ENCODE measurements at places on chromosomes 6 and 20. TPM values are rescaled to one million over a fixed set of nuclear protein-coding genes. Genes with fewer than 3 reads are reported as not detected.

DNA sequence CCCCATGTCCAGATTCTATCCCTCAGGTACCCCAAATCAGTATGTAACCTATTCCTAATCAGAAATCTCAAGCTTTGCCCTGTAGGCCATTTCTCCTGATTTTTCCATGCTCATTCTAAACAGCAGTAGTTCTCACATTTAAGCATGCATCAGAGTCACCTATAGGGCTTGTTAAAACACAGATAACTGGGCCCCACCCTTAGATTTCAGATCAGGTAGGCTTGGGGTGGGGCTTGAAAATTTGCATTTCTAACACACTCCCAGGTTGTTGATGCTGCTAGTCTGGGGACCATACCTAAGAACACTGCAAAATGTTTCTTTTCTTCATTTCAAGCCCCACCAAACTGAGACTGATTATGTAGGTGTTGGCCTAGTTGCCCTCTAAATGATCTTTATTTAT is 621.2 kb upstream of the FLRT3 start:
- DNase-seq: no peak

GRCh38 chr6:68636666-68637065 is 1.6 kb downstream of the ADGRB3 start:
- no peak for DNase-seq

DNA sequence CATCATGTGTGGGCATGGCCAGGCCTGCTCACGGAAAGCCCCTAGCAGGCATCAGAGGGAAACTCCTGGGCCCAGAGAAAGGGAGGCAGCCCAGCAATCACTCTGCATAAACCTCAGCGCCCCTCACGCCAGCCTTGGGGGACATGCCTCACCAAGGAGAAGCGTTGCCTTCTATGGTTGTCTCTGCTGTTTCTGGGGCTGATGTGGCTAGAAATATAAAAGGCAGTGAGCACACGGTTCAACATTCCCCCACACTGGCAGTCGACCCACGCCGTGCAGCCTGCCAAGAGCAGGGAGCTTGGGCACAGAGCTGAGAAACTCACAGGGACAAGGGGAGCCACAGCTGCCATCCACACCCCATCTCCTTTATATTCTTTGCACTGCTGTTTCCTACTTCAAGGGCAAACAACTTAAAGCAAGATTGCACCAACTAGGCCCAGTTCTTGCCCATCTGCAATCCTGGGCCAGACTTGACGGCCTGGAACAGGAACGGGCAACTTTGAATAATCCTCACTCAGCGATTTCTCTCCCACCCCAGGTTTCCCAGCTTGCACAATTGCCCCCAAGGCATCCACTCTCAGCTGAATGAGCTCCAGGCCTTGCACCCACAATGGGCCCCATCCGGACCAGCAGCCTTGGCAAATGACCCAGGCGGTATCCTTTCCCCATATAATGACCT is 35.5 kb upstream of the FOXC1 start:
- DNase-seq: no peak

- DNase-seq: no peak
These were observed 137.4 kb upstream of the RNF24 start for GRCh38 chr20:4152696-4153235.

DNA sequence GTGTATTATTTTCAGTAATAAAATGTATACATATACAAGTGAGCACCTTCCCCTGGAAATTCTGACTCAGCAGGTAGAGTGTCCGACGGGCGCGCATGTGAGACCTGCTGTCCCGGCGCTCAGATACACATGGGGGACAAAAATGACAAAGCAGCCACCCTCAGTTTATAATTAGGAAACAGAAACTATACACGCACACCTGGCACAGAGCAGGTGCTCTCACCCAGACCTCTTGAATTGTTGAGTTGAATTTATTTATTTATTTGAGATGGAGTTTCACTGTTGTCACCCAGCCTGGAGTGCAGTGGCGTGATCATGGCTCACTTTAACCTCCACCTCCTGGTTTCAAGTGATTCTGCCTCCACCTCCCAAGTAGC is 180.4 kb downstream of the ZDHHC14 start:
- DNase-seq: no peak

GRCh38 chr6:29723666-29724588 is 693 bp downstream of the HLA-F start:
- no peak for DNase-seq

GRCh38 chr6:79127660-79128059 is 49.6 kb upstream of the PHIP start:
- DNase-seq: no peak

DNA sequence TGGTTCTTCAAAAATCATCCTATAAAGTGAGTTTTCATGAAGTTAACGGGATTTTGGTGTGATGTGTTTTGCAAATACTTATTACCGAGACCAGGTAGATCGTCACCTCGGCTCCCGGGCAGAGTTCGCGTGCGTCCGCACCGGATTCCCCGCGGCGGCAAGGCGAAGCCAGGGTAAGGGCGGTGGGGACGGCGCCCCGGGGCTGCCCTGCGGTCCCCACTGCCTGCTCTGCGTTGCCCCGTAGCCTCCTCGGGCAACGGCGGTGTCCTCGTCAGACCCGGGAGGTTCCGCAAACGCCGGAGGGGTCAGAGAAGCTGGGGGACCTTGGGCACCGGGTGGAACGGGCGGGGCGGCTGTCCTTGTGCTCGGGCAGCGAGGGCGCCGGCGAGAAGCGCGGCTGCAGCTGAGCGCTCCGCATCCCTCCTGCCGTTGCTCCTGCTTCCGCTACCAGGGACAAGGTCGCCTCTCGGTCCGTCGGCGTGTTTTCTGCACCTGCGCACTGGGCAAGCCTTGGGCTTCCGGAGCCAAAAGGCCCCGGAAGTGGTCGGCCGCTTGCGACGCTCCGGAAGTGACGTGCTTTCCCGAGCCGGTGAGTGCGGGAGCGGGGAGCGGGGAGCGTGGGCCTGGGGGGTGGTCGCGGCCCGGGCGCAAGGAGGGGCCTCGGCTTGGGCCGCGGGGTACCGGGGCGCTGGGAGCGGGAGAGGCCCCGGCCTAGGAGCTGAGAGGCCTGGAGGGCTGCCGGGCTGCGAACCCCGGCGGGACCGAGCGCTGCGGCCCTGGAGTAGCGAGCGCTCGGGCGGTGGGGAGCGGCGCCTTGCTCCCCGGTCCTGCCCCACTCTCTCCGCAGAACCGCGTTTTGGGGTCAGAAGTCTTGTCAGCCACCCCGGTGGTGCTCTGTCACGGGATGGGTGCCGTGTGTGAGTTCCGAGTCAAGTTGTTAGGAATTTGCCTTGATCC is at the start of gene MTG2:
Gene MTG2, plus strand, starts transcription at position 560 of the 957 bp plus-strand sequence. CDS start 10,393 bp downstream, outside the sequence.
- peak; percentile 95 for DNase-seq

DNA sequence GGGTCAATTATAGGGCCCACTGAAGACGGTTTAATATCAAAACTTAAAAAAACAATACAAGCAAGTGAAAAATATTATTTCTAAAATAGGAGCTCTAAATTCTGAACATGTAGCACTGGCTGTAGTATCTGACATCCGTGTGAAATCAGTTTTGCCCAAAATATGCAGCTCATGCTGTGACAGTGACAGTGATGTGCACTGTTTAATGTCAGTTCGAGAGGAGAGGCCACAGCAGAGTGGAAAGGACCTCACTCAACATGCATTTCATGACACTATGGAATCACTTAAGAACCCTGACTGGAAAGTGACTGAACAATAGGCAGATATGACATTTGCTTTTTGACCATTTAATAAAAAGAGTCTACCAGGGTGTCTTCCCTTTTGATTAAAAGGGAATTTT is 397.0 kb downstream of the FRK start:
- DNase-seq: no peak

GRCh38 chr6:56671651-56672461 is 29.2 kb upstream of the DST start:
- no peak for DNase-seq

DNA sequence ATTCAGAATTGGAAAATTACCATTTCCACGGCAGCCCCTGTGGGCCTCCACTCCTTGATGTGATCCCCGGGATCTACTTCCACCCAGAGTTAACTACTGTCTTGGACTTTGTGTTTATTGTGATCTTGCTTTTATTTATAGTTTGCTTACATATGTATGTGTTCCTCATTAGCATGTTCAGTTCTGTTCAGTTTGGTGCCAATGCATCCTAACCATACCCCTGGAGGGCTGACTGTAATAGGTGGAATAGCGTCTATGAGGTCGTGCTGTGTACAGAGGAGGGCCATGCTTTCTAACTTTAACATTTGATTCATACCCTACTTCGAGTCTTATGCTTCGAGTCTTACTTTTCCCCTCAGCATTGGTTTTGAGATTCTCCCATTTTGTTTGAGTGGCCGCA is 104.3 kb upstream of the SLC24A3 start:
- DNase-seq: no peak

DNA sequence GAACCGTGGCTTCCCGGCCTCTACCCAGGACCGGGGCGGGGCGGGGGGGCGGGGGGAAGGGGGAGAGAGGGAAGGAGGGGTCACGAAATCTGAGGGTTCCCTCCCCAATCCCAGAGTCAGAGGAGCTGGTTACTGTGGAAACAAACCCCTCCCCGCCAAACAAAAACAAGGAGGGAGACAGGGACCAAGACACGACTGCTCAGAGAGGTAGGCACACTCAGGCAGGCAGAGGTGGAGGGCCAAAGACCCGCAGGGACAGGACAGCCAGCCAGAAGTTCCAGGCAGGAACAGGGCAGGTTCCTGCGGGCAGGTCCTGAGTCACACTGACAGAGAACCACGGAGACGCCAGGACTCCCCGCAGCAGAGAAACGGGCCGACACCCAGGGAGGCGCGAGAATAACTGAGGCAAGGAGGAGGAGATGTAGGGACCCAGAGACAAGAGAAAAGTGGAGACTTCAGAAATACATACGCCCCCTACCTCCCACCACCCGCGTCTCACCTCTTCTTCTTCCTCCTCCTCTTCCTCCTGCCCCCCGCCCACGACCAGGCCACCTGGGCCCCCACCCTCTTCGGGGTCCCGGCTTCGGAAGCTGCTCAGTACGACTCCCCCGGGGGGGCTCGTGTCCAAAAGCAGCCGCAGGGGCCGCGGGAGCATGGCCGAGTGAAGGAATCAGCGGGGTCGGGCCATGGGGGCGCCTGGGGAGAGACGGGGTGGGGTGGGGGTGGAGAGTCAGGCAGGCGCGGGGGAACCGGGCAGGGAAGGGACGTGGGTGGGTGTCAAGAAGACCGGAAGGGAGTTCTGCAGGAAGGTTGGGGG is 578 bp downstream of the RGL2 start:
- peak; percentile 52 for DNase-seq

- no peak for DNase-seq
These were observed 26.0 kb downstream of the HDDC2 start for GRCh38 chr6:125275779-125276178.

DNA sequence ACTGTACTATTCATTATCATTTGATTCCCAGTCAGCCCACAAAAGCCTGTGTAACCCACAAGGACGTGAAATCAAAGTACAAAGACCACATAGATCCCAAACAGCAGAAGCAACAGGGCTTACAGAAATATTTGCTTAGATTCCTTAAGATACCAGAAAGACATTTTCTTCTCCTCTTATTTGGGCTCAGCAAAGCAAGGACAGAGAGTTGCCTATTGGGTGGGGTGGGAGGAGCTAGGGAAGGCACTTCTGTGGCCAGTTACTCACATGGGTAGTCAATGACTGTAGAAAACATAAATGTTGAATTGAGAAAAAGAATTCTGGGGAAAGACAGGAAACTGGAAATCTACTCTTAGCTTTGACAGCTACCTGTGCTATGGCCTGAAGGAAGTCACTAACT is 19.8 kb downstream of the PDE7B start:
- no peak for DNase-seq

DNA sequence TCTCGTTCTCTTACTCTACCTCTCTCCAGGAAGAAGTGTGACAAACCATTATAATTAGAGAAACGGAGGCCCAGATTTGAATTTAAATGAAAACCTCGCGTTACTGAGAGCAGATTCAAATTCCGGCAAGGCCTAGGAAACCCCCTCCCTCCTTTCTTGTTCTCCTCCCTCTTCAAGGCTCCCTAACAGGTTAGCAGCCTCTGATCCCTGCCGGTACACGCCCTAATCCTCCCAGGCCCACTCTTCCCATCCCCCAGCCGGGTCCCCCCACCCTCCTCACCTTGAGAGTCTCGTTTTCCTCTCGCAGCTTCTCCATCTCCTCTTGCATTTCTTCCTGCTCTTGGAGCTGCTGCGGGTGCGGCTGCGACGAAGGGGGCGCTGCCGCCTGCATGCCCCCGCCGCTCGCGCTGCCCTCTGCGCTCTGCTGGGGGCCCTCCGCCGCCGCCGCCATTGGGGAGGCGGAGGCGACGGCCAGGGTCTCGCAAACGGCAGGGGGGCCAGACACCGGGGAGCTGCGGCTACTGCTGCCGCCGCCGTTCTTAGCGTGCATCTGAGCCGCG is 3.8 kb downstream of the MTCL3 start:
- DNase-seq: no peak

GRCh38 chr6:11542863-11543262 is 5.3 kb downstream of the TMEM170B start:
- no peak for DNase-seq

GRCh38 chr20:32968478-32969241 is 35.6 kb downstream of the SUN5 start:
- no peak for DNase-seq

CARMIL1 gene
- 113 TPM for polyA plus RNA-seq

SIRPB1 gene
- 0.53 TPM for polyA plus RNA-seq

EYA4 gene
- 15.8 TPM for polyA plus RNA-seq

C20orf144 gene
- 0.19 TPM for polyA plus RNA-seq

TAGAP gene
- polyA plus RNA-seq: 0.49 TPM

MUCL3 gene
- polyA plus RNA-seq: 0.03 TPM

COL9A1 gene
- 32.3 TPM for polyA plus RNA-seq

ADGB gene
- polyA plus RNA-seq: 0.50 TPM
